WTC11 (cell line): ENCODE measurements at places on chromosomes 1 and 21. TPM values are rescaled to one million over a fixed set of nuclear protein-coding genes. Genes with fewer than 3 reads are reported as not detected.

GRCh38 chr1:213680677-213681325, 307.0 kb upstream of the PROX1 start:
- no peak for DNase-seq

Gene ATP5PB
- 243 to 284 TPM (median 253 TPM) in 3 replicates for total RNA-seq

DNA sequence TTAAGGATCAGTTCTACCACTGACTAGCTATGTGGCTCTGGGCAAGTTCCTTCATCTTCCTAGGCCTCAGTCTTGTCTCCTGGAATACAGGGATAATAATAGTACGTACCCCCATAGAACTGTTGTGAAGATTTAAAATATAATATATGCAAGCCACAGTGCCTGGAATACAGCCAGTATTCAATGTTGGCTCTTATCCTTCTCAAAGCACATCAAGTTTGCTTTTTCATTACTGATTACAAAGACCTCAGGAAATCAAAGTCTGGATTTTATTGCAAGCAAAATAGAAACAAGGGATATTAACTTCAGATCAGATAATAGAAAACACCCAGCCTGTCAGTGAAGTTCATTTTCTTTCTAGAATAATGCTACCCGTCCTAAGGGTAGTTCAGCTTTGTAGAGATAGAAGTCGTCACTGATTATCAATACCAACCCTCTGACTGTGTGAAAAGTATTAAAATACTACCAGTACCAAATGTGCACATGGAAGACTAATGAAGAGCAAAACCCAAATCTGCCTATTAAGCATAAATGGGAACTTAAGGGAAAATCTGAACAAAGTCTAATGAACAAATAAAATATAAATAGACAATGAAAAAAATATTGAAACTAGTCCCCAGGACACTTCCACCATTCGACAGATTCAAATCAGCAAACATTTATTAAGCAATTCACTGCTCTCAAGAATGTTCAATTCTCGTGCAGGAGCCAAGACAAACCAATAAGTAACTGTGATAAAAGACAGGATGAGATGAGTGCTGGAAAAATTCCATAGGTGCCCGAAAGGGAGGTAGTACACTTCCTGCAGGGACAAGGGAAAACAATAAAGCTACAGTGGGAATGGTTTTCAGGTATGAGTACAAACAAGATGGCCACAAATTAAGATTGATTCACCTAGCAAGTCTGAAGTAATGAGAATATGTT, 206.2 kb downstream of the SMYD3 start:
- DNase-seq, result no peak

Gene GPR157
- 3.4 to 9.6 TPM (median 6.0 TPM) in 3 replicates for total RNA-seq

Gene ANGPTL3
- total RNA-seq, result not detected in 3 replicates

Gene INSRR
- 0.05 to 0.11 TPM in 2 of 3 replicates, not detected in the other for total RNA-seq

Gene CELA3A
- total RNA-seq, result 7.2 to 9.6 TPM (median 8.0 TPM) in 3 replicates

- DNase-seq, result no peak
Measured at GRCh38 chr1:56525489-56526041, 53.8 kb downstream of the PLPP3 start.

DNA sequence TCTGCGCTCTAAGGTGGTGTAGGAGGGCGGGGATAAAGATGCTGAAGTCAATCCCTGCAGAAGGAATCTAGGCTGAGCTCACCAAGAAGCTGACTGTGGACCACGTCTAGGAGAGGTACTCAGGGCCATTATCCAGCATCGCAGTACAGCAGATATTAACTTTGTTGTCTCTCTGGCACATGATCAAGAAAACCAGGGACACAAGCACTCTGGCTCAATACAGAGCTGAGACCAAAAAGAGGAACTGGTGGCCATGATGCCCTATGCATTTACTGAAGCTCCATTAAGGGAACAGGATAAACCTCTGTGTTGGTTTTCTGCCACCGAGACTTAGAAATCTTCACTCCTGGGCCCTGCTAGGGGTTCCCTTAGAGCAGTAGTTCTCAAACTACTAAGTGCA, 38.0 kb upstream of the ANGPTL7 start:
- no peak for DNase-seq

GRCh38 chr1:9278585-9279153, 14.0 kb upstream of the SPSB1 start:
- no peak for DNase-seq

- DNase-seq, result no peak
Measured at GRCh38 chr1:16967095-16967575, 13.3 kb downstream of the MFAP2 start.

DNA sequence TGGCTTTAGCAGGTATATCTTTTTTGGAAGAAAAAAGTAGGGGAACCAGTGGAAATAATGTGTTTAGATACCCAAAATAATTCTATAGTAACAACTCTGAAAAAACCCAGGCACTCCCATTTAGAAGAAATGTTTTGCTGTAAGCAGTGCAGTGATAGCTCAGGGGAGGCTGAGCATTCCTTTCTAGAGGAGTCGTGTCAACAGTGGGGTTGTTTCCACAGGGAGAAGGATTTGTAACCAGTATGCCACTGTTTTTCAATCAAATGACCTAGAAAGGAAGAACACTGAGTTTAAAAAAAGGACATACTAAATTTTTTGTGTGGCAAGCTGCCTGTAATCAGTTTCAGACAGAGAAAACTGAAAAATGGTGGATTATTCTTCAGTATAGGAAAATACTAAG, 2.4 kb downstream of the PGD start:
- no peak for DNase-seq

GRCh38 chr1:30822006-30822405, 64.4 kb upstream of the LAPTM5 start:
- no peak for DNase-seq

DNA sequence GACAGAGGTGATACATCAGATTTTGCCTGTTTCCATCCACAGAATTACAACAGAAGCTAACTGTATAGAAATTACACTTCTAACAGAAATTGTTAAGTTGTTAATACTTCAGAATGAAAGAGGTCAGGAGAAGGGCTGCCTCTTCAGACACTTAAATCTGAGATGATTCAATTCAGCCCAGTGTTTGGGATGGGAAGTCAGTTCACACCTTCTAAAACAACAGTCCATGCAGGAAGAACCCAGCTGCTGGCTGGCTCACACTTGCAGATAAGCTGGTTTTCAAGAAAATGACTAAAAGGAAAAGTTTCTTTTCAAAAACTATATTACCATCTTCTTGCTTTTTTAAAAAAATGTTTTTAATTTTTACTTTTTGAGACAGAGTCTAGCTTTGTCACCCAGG, 132.4 kb downstream of the SMYD2 start:
- DNase-seq, result no peak

DNA sequence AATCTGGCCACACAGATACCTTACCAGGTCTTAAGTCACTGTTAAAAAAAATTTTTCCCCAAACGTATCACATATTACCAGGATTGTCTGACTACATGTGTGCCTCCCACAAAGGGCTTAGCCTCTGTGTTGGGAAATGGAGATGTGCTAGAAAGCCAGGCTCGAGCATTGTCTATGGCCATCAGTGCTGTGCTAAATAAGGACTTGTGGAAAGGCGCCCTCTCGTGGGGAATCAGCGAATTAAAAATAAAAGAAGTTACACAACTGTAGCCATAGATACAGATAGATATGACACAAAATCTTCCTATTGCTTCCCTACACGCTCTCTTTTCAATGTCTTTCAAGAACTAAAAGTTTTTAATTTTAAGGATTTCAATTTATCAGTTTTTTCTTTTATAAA, 47.5 kb upstream of the CRNN start:
- DNase-seq, result peak; percentile 27

Gene GIPC2
- 0.83 to 1.6 TPM (median 1.1 TPM) in 3 replicates for total RNA-seq

DNA sequence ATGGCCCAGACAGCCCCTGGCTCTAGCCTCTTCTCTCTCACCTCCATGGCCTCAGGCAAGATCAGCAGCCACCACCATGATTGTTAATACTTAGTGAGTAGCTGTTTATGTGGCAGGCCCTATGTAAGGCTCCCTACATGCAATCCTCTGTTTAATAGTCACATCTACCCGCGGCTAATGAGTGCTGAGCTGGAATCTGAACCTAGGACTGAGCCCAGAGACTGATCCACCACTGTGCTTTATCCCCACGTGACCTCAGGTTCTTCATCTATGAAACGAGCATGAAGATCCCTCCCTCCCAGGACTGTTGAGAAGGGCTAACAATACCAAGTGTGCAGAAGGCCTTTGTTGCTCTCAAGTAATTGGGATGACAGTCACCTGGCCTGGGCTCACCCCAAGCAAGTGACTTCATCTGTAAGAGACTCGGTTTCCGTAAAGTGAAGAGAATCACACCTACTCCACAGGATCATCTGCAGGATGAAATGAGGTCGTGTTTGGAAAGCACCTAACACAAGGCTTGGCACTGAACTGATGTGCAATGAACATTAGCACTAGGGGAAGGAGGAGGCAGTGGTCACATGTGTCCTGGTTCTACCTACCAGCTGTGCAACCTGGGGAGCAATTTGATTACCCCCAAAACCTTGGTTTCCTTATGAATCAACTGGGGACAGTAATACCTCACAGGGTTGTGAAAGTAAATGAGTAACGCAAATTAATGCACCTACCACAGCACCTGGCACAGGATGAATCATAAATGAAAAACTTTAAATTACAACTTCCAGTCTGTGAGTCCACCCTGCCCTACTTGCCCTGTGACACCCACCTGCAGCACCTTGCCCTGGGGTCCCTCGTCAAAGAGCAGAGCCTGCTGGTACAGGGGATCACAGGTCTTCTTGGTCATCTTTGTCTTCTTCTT, 37.2 kb downstream of the RIMS3 start:
- no peak for DNase-seq

DNA sequence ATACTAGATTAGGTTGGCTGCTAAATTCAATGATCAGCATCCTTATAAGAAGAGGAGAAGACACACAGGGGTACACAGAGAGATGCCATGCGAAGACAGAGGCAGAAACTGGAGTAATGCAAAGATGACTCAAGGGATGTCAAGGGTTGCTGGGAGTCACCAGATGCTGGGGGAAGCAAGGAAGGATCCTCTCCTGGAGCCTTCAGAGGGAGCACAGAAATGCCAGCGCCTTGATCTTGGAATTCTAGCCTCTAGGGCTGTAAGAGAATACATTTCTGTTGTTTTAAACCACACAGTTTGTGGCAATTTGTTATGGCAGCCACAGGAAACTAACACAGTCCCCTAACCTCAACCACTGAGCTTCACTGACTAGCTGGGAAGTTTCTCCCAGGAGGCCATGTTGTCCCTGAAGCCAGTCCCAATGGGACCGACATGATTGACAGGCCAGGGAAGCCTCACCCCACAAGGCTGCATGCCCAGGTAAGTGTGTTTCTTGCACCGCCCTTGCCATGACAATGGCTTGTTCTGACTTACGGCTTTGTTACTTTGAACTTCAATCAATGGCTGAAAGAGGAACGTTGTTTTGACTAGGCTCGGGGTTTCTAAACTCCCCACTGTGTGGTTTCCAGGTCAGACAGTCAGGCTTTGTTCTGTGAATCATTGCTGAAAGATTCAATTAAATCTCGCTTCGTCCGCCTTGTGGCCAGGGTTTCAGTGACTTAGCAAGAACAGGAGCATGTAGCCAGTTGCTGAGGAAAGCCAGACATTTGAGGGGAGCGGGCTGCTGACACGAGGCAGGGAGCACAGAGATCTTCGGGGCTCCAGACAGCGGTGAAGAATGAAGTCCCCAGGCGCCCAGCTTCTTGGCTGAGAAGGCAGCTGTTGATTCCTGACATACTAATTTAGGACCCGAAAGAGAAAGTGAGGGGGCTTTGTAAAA, 62.3 kb downstream of the RUNX1 start:
- no peak for DNase-seq

DNA sequence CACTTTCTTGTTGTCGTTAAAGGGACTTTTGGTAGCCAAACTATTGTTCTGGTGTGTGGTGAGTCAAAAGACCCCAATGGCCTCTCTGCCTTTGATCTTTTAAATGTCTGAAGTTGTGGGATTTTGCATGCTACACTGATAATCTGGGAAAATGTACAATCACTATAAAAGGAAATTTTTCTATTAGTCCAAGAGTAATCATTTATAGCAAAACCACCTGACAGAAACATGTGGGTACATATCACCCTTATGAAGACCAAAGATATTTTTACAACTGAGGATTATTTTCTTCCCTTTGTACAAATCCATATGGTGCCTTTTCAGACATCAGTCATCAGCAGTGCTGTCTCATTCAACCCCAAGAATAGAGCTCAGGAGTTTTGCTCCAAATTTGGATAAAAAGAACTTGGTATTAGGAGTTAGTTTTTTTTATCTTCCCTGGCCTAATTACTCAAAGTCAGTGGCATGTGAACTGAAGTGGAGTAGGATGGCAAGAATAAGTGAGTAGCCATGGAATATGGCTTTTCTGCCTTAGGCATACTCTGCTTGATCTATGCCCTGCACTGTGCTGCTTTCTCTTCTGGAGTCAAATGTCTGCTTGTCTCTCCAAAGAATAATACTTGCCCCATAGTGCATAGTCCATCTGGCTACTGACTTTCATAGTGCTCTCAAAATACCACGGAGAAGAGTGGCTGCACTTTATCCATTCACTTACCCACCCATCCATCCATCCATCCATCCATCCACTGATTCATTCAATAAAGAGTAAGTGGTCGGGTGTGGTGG, 13.5 kb downstream of the GREM2 start:
- no peak for DNase-seq
